Left lung (tissue), 14 donors: ENCODE measurements at places on chromosomes 7 and 10. TPM values are rescaled to one million over a fixed set of nuclear protein-coding genes. Genes with fewer than 3 reads are reported as not detected.

GRCh38 chr7:95628831-95629439, 32.6 kb upstream of the PDK4 start:
- DNase-seq, result no peak

- no peak for DNase-seq
These were observed 84.7 kb downstream of the SNX10 start for GRCh38 chr7:26376175-26376917.

DNA sequence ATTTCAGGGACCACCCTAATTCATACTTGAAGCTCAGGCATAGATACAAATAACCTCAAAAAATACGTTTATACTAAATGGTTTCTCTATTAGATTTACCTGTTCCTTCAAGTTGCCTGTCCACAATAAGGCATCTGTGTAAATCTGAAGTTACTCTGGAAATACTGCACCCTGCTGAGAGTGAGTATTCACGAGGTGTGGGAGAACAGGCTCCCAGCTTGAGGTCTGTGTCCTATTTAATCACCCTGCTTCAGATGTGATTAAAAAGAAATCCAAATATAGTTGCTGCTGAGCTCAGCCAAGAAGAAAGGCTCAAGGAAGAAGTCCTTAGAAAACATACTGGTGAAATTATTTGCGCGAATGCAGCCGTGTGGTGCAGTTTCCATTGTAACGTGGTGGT, 136.8 kb downstream of the KLF6 start:
- DNase-seq, result no peak

DNA sequence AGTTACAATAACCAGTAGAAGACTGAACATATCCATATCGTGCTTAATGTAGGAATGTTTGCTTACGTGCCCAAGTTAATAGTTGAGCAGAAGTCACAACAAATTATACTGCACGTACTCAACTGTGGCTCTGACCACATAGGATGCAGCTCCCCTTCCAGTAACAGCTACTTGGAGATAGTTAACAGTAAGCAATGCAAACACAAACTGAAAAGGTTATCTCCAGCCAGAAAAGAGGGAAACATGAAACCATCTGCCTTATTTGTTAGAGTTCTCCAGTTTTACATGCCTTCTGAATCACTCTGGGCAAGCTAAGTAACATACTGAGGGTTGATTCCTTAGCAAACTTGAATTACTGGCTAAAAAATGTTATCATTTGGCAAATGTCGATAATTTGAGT, 9.8 kb downstream of the DHX32 start:
- no peak for DNase-seq

GIMAP4 gene
- total RNA-seq, result 31.3 TPM

POM121C gene
- total RNA-seq, result 32.0 TPM
